ENCODE measurements at places on chromosomes 4 and X.

GRCh38 chr4:87559090-87559837 is 30.1 kb upstream of the SPARCL1 start:
- no peak for DNase-seq

- peak; percentile 71 for DNase-seq
Observed at GRCh38 chr4:54228056-54228527, 1.0 kb upstream of the PDGFRA start.

DNA sequence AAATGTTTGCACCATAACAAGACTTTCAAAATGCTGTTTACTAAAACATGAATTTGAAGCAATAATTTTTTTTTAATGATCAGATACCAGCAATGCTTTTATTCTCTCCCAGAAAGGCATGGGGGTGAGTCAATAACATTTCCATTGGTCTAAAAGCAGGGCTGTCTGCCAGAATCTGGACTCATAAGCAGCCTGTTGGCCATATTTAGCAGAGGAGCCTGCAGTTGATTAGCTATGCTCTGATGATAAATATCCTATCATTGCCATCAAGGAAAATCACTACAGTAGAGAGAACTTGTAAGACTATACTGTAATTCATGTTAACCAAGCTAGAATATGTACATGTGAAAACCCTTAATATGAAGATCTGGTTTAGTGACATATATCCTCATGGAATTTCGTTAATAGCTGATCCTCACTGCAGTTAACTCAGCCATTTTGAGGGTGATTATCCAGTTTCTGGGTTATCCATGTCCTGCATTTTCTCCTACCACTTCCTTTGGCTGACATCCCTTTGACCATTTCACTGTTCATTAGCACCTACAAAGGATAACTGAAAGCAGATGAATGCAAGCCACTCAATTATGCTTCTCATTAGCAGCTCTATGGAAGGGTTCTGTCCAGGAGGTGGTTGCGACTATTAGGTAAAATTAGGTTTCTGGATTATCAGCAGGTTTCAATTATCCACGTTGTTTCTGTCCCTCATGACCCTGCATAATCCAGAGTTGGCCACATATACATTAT is 72.9 kb upstream of the DIAPH2 start:
- no peak for DNase-seq

DNA sequence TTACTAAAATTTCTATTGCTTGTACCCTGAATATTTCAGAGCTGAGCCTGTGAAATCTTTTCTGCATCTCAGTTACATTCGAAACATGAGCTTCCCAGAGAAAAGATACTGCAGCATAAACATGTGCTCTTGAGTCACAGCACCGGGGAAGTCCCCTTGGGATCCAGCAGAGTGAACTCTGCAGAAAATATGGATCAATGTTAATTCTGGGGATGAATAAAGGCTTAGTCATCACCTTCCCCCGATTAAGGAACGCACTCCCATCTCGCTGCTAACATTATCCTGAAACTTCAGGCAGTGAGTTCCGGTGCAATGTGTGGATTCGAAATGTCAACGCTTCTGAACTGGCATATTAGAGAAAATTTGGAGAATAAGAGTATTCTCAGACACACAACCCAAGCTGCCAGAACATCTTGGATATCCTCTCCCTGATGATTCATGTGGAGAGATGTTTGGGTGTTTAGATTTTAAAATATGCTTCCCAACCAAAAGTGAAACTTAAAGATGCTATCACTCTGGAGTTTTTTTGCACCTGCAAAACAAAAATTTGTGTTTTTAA is 90.8 kb downstream of the IRF2 start:
- peak; percentile 47 for DNase-seq

DNA sequence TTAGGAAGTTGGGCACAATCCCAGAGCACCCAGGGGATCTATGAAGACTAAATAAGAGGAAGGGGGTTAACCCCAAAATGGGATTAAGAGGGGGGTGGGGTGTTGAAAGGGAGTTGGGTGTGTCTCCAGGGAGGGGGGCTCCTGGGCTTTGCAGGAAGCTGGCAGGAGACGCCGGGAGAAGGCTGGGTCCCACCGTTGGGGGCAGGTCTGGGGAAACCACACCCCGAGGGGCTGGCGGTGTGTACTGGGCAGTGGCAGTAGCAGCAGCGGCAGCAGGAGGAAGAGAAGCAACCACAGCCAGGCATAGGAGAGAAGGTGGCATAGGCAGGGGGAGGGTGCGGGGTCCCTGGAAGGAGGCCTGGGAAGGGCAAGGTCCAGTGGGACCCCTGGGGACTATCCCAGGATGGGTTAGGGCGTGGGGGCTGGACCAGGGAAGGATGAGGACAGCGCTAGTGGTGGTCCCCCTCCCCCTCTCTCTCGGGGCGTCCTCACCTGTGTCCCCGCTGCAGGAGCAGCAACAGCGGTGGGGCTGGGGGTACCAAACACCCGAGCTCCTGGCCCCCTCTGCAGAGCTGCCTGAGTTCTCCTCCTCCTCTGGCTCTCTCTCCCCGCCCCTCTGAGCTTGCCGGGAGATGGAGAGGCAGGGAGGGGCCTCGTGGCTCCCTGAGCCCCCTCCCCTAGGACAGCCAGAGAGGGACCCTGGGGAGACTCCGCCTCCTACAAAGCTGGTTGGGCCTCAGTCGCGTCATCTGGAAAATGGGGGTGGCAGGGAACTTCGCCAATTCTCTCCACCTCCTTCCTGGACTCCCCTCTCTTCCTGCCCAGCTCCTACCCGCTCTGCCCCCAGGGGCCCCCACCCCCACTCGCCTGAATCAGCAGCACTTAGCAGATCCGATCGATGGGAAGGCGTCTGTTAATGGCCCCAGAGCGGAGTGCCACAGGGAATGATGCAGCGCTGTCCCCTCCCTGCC is at the start of gene KCND1:
TSS of gene KCND1 (minus strand) at position 596 of the 971 bp plus-strand sequence. CDS start 1,573 bp downstream, outside the sequence.
- no peak for DNase-seq

- DNase-seq = no peak
Observed at GRCh38 chrX:30713061-30713525, 59.9 kb downstream of the GK start.

DNA sequence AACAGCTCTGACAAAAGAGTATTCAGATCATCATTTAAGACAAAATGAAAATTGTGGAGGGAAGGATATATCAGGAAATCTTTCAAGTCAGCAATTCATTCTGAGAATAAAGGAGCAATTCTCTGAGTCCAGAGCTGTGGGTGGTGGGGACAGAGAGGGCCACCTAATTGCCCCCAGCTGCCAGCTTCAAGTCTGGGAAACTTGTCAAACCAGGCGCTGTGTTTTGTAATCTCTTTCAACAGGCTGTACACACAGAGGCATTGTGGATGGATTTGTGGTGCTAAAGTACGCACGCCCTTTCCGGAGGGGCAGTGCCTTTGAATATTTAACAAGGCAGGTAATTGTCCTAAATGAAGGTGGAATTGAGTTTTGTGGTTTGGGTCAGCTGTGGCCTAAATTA is 591.1 kb upstream of the BOD1L1 start:
- DNase-seq = no peak

GRCh38 chrX:102345916-102346315 is 93.9 kb downstream of the NXF2B start:
- DNase-seq = peak; percentile 48
